ENCODE measurements at places on chromosomes 13 and 19.

DNA sequence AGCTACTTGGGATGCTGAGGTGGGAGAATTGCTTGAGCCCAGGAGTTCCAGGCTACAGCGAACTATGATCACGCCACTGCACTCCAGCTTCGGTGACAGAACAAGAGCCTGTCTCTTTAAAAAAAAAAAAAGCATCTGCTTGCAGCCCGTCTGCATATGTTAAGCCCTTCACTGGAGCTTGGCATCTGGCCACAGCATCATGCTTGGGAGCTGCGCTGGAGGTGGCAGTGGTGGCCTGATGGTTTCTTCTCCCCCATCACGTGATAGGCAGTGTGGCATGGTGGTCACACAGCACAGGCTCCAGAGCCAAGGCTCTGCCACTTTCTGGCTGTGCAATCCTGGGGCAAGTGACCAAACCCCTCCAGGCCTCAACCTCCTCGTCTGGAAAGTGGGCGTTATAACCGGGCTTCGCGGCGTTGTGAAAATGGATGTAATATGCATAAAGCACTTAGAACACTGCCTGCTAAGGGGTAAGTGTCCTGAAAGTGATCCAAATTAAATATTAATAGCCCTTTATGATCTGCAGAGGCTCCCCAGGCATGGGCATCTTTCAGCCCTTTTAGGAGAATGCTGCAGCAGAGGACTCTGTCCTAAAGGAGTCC lies 24.4 kb downstream of the MARK4 start:
- DNase-seq, result no peak

DNA sequence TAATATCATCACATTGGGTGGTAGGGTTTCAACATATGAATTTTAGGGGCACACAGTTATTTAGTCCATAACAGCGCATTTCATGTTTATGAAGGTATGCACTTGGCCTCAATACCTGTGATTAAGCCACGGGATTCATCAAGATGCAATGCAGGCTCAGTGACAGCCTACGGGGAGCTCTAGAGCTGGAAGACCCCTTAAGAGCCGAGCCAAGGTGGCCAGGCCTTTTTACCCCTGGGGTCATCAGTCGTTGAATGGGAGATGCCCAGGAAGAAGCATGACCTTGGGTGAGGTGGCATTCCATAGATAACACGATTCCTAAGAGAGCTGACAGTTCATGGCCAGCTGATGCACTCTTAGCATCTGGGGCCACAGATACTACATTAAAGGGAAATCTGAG lies 380.0 kb downstream of the ZNF536 start:
- no peak for DNase-seq

DNA sequence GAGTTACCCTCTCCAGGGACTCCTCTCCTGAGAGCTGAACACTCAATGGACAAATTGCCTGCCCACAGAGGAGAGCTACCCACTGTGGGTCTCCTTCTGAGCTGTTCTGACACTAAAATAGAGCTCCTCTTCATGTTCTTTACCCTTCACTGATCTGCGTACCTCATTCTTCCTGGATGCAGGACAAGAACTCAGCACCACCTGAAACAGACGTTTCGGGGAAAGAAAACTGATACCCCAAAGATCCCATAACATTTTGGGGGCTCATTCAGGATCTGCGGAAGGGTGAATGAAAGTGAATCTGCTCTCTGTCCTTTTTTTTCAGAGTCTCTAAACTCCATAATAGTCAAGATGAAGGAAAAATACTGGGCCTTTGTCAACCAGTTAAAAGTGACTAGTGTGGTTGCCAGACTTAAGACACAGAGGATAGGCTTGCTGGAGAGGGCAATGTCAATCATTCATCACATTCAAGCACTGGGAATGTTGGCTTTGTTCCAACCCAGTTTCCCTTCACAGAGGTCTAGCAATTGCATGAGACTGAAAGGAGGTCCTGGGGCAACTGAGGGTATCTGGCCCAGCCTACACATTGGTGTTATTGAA lies 136.7 kb upstream of the SLITRK6 start:
- DNase-seq, result no peak

GRCh38 chr13:25288966-25289365 lies 1.7 kb upstream of the MTMR6 start:
- no peak for DNase-seq

DNA sequence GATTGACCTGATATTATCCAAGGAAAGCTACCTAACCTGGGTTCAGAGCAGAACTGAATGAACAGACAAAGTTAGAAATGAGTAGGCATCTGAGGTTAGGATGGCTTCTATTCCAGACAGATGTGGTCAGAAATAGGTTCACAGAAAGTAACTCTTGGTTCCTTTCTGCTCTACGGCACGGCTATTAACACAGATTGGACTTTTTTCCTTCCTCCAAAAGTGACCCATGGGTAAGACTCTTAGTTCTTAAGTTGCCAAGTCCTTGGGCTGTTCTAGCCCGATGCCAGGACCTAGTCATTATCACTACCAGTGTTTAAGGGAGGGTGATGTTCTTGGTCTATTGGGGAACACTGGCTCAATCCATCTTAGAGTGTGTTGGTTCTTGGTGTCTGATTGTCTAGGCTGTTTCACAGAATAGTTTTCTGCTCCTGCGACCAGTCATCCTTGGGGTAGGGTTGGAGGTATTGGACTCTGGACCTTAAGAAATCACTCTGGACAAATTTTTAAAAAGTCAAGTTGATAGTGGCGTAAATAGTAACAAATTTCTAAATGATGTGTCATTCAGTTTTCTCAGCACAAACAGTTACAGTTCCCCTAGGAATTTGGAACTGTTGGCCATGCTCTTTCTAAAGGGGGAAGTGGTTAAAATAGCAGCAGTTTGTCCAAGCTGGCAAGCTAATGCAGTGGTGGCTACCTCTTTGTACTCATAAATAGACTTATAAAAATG lies 60.1 kb upstream of the MYCBP2 start:
- peak; percentile 81 for DNase-seq

DNA sequence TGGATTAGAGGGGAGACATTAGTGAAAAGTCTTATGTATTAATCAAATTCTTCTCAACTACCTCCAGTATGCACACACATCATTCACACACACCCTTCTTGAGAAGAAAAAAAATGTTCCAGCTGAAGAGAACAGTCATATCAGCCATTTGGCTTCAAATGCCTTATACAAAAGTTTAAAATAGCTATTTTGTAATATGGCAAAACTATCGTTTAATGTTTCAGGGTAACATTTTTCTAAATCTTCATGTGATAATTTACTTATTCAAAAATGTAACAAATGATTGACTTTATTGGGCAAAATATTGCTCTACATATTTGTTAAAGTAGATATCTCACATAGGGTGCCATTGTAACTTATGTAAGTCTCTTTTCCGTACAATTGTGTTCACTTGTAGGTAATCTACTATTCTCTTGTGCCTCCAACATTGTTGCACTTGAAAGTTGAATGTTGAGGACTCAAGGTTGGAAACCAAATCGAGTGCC lies 13.6 kb downstream of the ZIC2 start:
- no peak for DNase-seq

DNA sequence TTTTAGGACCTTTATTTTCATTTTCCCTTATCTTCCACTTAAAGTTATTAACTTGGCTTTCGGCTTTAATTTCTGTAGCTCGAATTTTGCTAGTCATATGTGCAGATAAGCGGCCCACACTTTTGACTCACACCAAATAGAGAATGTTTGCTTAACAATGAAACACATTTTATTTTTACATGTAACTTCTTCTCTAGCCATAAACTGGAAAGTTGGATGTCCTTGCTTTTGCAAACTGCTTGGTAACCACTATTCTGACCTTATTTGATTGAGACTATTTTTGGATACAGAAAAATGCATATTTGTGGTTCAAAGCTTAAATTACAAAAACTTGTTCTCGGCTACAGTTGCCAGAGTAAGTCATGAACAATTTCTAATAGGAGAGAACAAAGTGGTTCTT lies 600.0 kb downstream of the KCTD12 start:
- DNase-seq, result no peak

DNA sequence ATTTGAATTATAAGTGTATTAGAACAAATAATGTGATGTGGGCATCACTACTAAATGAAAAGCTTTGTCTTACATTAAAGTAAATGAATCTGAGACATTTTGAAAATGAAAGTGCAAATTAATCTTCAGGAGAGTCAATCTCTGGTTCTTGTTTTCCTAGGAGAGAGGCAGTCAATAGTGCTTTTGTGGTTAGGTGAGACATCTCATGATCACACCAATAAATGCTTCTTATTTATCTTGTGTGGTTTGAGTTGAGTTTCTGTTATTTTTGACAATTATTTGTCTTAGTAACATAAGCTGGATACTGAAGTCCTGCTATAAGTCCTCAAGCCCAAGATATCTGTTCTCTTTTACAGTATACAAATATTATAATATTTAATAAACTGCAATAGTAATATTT lies 1378.0 kb upstream of the PCDH9 start:
- no peak for DNase-seq

- DNase-seq, result no peak
Observed at GRCh38 chr13:66513728-66514127, 716.4 kb downstream of the PCDH9 start.

DNA sequence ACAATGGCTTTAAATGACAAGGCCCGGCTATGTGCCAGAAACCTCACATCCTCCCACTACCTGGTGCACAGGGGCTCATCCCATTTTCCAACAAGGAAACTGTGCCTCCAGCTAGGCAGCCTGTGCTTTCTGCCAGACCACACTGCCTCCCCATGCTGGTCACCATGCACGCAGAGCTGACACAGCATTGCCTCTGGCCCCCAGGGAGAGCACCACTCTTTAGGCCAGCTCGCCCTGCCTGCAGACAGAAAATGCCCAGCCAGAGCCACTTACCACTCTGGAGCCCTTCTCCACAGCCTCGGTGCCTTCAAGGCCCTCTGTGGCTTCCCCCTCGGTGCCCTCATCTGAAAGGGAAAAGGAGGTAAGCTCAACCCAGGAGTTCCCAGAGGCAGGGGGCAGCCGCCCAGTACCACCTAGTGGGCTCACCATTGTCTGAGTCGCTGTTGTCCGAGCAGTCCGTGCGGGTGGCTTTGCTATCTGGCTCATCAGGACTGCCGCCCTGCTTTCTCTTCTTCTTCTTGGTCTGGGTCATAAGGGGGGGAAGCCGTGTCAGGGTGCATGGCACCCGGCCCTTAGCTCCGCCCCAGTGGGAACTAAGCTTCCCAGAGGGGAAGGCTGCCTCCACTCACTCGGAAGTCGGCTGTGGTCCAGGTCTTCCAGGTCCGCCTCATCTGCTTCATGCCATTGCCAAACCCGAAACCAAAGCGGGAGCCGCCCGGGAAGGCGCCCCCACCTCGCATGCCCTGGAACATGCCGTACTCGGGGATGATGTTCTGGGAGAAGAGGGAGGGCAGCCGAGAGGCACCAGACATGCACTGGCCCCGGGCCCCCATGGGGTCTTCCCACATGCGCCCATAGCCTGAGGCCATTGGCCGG lies 18.0 kb downstream of the AKAP8L start:
- peak; percentile 55 for DNase-seq

DNA sequence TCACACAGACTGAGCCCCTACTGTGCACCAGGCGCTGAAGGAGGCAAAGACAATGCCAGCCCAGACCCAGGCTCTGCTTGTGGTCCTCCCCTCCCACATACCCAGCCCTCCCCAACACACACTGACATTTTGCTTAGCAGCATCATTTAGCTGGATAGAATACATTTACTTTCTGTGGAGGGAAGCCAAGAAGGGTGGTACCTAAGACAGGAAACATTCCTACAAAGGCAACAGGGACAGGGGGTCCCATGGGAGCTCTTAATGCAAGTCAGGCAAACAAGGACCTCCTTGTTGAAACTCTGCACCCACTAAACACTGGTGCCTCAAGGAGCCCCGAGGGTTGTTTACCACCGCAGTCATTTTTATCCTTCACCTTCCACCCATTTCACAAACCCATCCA lies 77.0 kb upstream of the ZNF507 start:
- no peak for DNase-seq
